ENCODE measurements at places on chromosomes 7 and 10. TPM values are rescaled to one million over a fixed set of nuclear protein-coding genes. Genes with fewer than 3 reads are reported as not detected.

CYP3A7 gene
- not detected for total RNA-seq

FAM131B gene
- 0.53 TPM for total RNA-seq

HMX3 gene
- 0.13 TPM for total RNA-seq

FOXI2 gene
- total RNA-seq = not detected

PILRA gene
- not detected for total RNA-seq

PAX4 gene
- not detected for total RNA-seq

H2BK1 gene
- total RNA-seq = not detected

MOGAT3 gene
- total RNA-seq = not detected

EPHB6 gene
- total RNA-seq = 0.77 TPM

EN2 gene
- total RNA-seq = not detected

SLC26A3 gene
- total RNA-seq = not detected

IL2RA gene
- not detected for total RNA-seq

CAMK2B gene
- total RNA-seq = not detected

SEMA4G gene
- total RNA-seq = 0.51 TPM

CYP3A4 gene
- not detected for total RNA-seq

NRBF2 gene
- total RNA-seq = 58.4 TPM

SLC16A12 gene
- not detected for total RNA-seq

PLXDC2 gene
- 1.3 TPM for total RNA-seq

CDK1 gene
- 0.64 TPM for total RNA-seq

TACC2 gene
- 13.4 TPM for total RNA-seq

DMBT1 gene
- total RNA-seq = not detected

JCAD gene
- not detected for total RNA-seq

AIMP2 gene
- total RNA-seq = 50.6 TPM

GIMAP1 gene
- not detected for total RNA-seq

TLX1 gene
- not detected for total RNA-seq

A1CF gene
- not detected for total RNA-seq

CACNA2D1 gene
- 1.1 TPM for total RNA-seq

STEAP1B gene
- 5.9 TPM for total RNA-seq

ACSM6 gene
- not detected for total RNA-seq

AP3M1 gene
- 16.3 TPM for total RNA-seq

GPR26 gene
- total RNA-seq = not detected

GTF2IRD1 gene
- 23.7 TPM for total RNA-seq

CUBN gene
- 0.26 TPM for total RNA-seq

OR9A2 gene
- 0.26 TPM for total RNA-seq

KAZALD1 gene
- 4.0 TPM for total RNA-seq

PIP4K2A gene
- 24.5 TPM for total RNA-seq

SLC18A2 gene
- not detected for total RNA-seq

SLC29A3 gene
- 0.53 TPM for total RNA-seq

LGI1 gene
- total RNA-seq = not detected

CALHM1 gene
- total RNA-seq = not detected

RPEL1 gene
- total RNA-seq = 0.13 TPM

KNDC1 gene
- under 0.01 TPM for total RNA-seq

SFTPA1 gene
- not detected for total RNA-seq

TRPV6 gene
- total RNA-seq = 0.26 TPM

RARRES2 gene
- not detected for total RNA-seq

CALML5 gene
- 0.79 TPM for total RNA-seq

LIPN gene
- not detected for total RNA-seq

UCMA gene
- total RNA-seq = not detected

CAV2 gene
- 150 TPM for total RNA-seq

LDB3 gene
- total RNA-seq = under 0.01 TPM

CDNF gene
- total RNA-seq = 1.3 TPM

GRID1 gene
- total RNA-seq = under 0.01 TPM

NUTM2B gene
- total RNA-seq = 0.26 TPM

CYP17A1 gene
- not detected for total RNA-seq

HMX2 gene
- total RNA-seq = not detected

IQCE gene
- 6.3 TPM for total RNA-seq
